Islet precursor cell (in vitro differentiated cells): ENCODE measurements at places on chromosomes 6 and 20.

GRCh38 chr6:31620586-31621319, at the start of gene PRRC2A:
Gene PRRC2A, plus strand, starts transcription at chr6:31620715. Its CDS starts 2,075 bp downstream, at chr6:31622790.
- DNase-seq: no peak

GRCh38 chr20:49687595-49688567, 25.8 kb downstream of the B4GALT5 start:
- DNase-seq: no peak

DNA sequence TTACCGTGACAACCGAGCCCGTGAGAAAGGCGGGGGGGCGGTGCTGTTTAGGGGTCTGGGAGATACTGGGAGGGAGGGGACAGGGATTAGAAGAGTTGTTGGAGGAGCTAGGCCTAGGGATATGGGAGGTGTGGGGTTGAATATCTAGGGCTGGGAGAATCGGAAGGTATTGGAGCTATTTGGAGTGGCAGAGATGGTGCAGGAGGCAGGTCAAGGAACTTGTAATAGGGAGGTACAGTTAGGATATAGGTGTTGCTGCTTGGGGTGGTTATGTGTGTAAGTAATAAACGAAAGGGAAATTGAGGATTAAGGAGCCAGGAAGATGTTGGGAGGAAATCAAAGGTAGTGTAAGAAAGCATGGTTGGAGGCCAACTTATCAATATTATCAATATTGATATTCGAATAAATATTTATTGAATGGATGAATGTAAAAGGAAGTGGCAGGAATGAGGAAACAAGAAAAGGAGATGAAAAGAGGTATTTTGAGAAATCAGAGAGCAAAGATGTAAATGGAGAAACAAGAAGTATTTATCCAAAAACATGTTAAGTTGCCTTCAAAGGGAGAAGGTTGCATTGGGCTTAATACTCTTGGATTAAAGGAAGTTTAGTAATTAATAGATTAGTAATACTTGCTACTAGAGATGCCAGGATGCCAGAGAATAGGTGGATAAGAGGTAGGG, 602 bp downstream of the PPP1R11 start:
- DNase-seq: no peak

GRCh38 chr6:72248621-72249020, 362.3 kb downstream of the RIMS1 start:
- no peak for DNase-seq
